Cardiac ventricle fibroblast (primary cell): ENCODE measurements at places on chromosomes 7 and 10. TPM values are rescaled to one million over a fixed set of nuclear protein-coding genes. Genes with fewer than 3 reads are reported as not detected.

BAMBI gene
- 12.0 and 16.9 TPM in 2 replicates for total RNA-seq

COL13A1 gene
- 7.6 and 17.7 TPM in 2 replicates for total RNA-seq

ASAH2B gene
- total RNA-seq: 2.2 and 6.6 TPM in 2 replicates

MOGAT3 gene
- not detected in 2 replicates for total RNA-seq

GJC3 gene
- total RNA-seq: not detected in 2 replicates

TSPAN12 gene
- 0.88 and 1.7 TPM in 2 replicates for total RNA-seq

TIMM23 gene
- 68.0 and 69.1 TPM in 2 replicates for total RNA-seq

TCAF2 gene
- 4.2 and 5.4 TPM in 2 replicates for total RNA-seq

LIPN gene
- not detected in 2 replicates for total RNA-seq

IFIT2 gene
- 4.2 and 5.6 TPM in 2 replicates for total RNA-seq

POU6F2 gene
- not detected in 2 replicates for total RNA-seq

CPXM2 gene
- total RNA-seq: 0.75 and 1.7 TPM in 2 replicates

LAMB4 gene
- total RNA-seq: 0.10 and 0.19 TPM in 2 replicates

ARHGEF35 gene
- 1.7 and 2.9 TPM in 2 replicates for total RNA-seq

HOGA1 gene
- not detected in 2 replicates for total RNA-seq

HTR7 gene
- total RNA-seq: 0.59 and 0.75 TPM in 2 replicates

TMEM176A gene
- total RNA-seq: 0.31 and 0.54 TPM in 2 replicates

EN2 gene
- total RNA-seq: 0.37 TPM in 1 of 2 replicates, not detected in the other

DIP2C gene
- 10.2 and 11.3 TPM in 2 replicates for total RNA-seq

GBX1 gene
- total RNA-seq: not detected in 2 replicates

OR6V1 gene
- not detected in 2 replicates for total RNA-seq

ANKRD22 gene
- total RNA-seq: 0.39 and 0.44 TPM in 2 replicates

NAT16 gene
- total RNA-seq: not detected in 2 replicates

ZNF503 gene
- total RNA-seq: 31.3 and 34.1 TPM in 2 replicates

AGAP3 gene
- total RNA-seq: 23.6 and 25.4 TPM in 2 replicates

PDIA4 gene
- total RNA-seq: 207 and 246 TPM in 2 replicates

SH2B2 gene
- 4.6 and 6.7 TPM in 2 replicates for total RNA-seq

GJD4 gene
- total RNA-seq: not detected in 2 replicates

SFTPA1 gene
- not detected in 2 replicates for total RNA-seq

FRMD4A gene
- total RNA-seq: 21.7 and 22.0 TPM in 2 replicates

CAV2 gene
- total RNA-seq: 43.2 and 58.3 TPM in 2 replicates

BLVRA gene
- total RNA-seq: 23.9 and 26.0 TPM in 2 replicates

OR2F1 gene
- total RNA-seq: not detected in 2 replicates

SPDYE8 gene
- not detected in 2 replicates for total RNA-seq

LRRC18 gene
- total RNA-seq: not detected in 2 replicates

ERVW-1 gene
- total RNA-seq: not detected in 2 replicates

PROSER2 gene
- total RNA-seq: 2.1 TPM in 2 replicates

INSYN2A gene
- under 0.01 TPM in 1 of 2 replicates, not detected in the other for total RNA-seq

BMPER gene
- 67.4 and 86.9 TPM in 2 replicates for total RNA-seq

GPR85 gene
- 0.39 and 0.50 TPM in 2 replicates for total RNA-seq

TMEM139 gene
- 0.24 TPM in 1 of 2 replicates, not detected in the other for total RNA-seq

FFAR4 gene
- total RNA-seq: not detected in 2 replicates

LRRC4 gene
- not detected in 2 replicates for total RNA-seq

STRA8 gene
- not detected in 2 replicates for total RNA-seq

SLC26A5 gene
- total RNA-seq: not detected in 2 replicates

MAGI2 gene
- total RNA-seq: 2.3 and 9.4 TPM in 2 replicates

FAM131B gene
- 0.94 and 1.5 TPM in 2 replicates for total RNA-seq

C7orf57 gene
- not detected in 2 replicates for total RNA-seq

STRIP2 gene
- total RNA-seq: 0.87 and 0.88 TPM in 2 replicates

ABCA13 gene
- total RNA-seq: not detected in 2 replicates

MRPS33 gene
- 30.2 and 37.6 TPM in 2 replicates for total RNA-seq
